Colonic mucosa (tissue), 4 donors: ENCODE measurements at places on chromosomes 7 and 10.

- no peak for DNase-seq
Observed at GRCh38 chr10:71842422-71842821, 8.6 kb downstream of the PSAP start.

- DNase-seq = no peak
Observed at GRCh38 chr10:42955493-42955889, 121.4 kb upstream of the RET start.

DNA sequence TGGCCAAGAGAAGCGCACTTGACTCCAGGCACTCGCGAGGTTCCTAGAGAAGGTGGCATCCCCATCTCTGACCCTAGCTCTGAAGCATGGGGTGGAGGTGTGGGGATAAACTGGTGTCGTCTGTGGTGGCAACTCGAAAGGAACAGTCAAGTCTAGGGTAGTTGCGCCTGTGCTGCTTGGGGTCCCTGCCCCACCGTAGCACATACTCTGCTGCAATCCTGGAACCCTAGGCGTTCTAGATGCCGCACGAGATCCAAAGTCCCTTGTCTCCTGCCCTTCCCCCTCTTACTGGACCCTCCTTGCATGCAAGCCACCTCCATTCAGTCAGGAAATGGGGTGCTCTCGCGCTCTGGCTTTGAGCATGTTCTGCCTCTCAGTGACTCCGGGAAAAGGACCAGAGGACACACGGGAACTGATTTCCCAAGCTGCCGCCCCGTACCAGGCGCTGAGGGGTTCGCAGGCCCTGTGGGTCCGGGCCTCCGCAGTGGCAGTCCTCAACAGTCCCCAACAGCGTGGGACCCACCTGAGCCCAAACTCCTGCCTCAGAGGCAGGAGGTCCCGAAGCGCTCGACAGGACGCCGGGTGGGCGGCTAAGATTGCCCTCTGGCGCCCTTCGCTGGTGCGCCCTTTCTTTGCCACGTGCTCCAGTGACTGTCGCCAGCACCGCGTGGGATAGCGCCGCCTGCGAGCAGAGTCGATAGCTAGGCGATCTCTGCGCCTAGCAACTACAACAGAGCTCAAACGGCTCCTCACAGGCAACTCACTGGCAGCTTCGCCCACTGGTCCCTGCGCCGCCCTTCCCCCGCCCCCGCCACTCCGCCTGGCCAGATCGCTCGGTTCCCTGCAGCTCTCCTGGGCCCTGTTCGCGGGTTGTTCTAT, 452.0 kb downstream of the REEP3 start:
- no peak for DNase-seq

DNA sequence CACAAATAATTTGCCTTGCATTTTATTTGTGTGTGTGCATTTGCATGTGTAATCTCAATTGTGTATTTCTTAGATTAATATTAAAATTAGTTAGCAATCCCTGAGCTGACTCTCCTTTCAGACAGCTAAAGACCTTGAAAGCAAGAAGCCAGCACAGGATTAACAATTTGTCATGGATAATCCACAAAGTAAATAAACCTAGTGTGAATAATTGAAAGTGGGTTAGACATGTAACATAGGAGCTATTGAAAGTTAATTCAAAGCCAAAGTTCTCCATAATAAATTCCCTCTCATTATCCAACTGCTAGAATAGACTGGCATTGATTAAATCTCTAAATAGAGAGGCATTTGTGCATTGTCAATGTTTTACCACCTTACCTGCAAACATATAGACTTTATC, 326.1 kb downstream of the PLXDC2 start:
- no peak for DNase-seq

- no peak for DNase-seq
Observed at GRCh38 chr10:122221958-122222357, 49.1 kb upstream of the BTBD16 start.

- DNase-seq = no peak
Observed at GRCh38 chr10:114754445-114755320, 66.9 kb upstream of the FHIP2A start.

GRCh38 chr10:132507409-132507955, 30.1 kb upstream of the INPP5A start:
- no peak for DNase-seq

DNA sequence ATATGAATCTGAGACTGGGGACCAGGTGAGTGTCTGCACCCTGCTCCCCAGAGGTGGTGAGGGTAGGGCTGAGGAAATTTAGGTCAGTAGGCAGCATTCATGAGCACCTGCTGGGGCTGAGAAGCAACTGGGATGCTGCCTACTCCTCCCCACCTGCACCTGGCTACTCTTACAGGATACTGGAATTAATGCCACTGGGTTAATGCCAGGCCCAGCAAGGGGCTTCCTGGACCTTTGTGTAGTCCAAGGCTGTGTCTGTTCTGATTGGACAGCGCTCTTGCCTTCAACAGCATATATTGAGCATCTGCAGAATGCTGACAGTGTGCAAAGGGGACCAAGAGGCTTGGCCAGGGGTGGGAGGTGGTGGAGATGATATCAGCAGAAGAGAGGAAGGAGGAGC, 32.1 kb downstream of the ADCYAP1R1 start:
- no peak for DNase-seq

- peak; percentile 68 for DNase-seq
Observed at GRCh38 chr7:51430480-51431086, 114.0 kb upstream of the COBL start.
